Esophagus squamous epithelium (tissue), 5 donors: ENCODE measurements at places on chromosomes 13 and 19.

DNA sequence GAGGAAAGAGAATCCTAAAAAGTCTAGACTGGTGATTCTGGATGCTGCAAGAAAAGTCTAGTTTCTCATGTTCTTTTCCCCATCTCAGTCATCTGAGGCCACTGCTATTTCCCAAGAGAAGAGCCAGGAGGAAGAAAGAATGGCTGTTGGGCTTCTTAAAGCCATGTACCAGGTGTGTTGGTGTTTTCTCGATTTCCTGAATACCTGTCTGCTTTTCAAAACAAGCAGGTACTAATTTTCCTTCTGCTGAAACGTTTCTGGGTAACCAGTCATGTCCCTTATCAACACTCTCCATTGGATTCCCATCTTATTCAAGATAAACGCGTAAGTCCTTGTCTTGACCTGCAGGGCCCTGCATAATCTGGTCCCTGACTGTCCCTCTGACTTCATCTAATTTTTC, 1.1 kb downstream of the ZNF570 start:
- no peak for DNase-seq

DNA sequence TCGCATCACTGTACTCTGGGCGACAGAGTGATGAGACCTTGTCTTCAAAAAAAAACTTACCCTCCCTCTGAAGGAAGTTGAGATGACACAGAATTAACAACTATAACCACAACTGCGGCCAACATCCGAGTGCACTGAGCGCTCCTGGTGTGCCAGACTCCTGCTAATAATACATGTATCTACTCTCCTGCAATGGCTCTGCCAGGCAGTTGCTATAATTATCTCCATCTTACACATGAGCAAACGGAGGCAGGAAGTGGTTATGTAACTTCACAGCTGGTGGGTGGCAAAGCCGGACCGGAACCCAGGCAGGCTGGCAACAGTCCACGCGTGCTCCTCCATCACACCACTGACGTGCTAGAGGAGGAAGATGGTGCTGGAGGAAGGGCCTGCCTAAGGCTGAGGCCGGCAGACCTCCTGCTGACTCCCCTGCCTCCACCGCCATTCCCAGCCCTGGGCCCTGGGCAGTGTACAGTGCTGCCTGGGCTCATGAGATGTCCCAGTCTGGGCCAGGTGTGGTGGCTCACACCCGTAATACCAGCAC, 12.6 kb downstream of the XRCC1 start:
- no peak for DNase-seq

- no peak for DNase-seq
Observed at GRCh38 chr13:67351909-67352308, 121.8 kb upstream of the PCDH9 start.

DNA sequence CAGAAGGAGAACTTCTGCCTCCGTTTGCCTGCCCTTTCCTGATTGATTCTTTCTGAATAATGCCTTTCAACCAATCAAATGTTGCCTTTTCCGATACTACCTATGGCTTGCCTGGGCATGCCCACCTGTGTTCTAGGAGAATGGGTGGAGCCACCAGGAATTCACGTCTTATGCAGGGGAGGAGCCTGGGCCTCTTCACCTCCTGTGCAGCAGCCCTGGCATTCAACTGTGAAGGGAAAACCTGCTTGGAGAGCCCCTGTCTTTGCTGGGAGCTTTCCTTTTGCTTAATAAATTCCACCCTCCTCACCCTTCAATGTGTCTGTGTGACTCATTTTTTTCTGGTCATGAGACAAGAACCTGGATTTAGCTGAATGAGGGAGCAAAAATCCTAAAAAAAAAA, 730.7 kb downstream of the UQCRFS1 start:
- no peak for DNase-seq

GRCh38 chr19:48444129-48444935, 1.5 kb upstream of the GRWD1 start:
- DNase-seq = no peak

DNA sequence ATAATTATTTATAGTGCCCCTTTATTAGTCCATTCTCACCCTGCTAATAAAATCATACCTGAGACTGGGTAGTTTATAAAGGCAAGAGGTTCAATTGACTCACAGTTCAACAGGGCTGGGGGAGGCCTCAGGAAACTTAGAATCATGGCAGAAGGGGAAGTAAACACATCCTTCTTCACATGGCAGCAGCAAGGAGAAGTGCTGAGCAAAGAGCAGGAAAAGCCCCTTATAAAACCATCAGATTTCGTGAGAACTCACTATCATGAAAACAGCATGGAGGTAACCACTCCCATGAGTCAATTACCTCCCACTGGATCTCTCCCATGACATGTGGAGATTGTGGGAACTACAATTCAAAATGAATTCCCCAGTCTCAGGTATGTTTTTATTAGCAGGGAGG, 89.9 kb upstream of the STARD13 start:
- DNase-seq = no peak

DNA sequence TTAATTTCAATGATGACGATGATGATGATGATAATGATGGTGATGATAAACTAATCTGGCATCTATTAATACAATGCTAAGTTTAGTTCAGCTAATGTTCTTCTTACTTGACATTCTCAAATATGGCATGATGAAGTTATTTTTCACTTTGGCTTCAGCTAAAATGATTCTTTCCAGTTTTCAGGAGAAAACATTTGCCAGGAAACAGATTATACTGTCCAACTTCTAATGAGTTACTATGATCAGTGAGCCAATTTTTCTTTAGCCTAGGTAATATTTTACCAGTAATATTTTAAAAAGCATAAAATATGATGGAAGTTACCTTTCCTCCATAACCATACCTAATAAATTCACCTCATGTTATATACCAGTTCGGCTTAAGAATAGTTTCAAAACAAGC, 245.7 kb upstream of the CSNK1A1L start:
- no peak for DNase-seq

DNA sequence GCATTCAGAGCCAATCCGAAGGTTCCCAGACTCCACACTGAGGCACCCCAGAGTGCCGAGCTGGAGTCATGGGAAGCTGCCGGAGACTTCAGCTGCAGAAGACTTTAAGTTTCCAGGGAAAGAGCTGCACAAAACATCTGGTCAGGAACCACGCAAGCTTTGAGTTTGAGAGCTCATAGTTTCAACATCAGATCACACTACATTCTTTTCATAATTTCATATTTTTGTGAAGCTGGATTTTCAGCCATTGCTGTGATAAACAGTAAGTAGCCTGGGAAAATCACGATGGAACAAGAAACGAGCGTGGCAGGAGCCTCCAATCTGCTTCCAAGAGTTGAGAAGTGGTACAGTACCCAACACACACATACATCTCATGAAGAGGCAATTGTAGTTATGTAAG, 25.5 kb upstream of the ATP12A start:
- no peak for DNase-seq

DNA sequence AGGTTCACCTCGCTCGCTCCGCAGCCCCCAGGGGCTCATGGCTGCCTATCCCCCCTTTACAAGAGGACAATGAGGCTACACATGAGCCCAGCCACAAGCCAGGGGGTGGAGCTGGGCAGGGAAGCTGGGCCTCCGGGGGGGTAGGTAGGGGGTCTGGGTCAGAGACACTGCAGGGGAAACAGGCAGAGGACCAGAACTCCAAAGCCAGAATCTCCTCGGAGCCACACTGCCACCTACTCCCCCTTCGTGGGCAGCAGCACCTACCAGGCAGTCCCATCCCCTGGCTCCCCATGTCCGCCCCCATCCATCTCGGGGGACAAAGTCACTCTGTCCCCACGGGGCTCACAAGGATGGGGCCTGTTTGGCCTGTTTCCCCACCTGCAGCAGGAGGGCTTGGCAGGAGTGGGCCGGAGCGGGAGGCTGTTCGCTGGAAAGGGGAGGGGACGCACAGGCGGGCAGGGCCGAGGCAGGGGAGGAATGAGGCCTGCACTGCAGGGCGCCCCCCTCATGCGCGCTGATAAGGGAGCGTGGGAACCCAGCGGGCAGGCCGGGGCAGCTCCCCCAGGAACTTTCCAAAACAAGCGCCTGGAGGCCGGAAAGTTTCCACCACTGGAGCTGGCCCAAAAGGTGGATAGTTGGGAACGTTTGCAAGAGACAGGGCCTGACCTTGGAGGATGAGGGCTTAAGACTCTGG, 545 bp upstream of the ISYNA1 start:
- no peak for DNase-seq

DNA sequence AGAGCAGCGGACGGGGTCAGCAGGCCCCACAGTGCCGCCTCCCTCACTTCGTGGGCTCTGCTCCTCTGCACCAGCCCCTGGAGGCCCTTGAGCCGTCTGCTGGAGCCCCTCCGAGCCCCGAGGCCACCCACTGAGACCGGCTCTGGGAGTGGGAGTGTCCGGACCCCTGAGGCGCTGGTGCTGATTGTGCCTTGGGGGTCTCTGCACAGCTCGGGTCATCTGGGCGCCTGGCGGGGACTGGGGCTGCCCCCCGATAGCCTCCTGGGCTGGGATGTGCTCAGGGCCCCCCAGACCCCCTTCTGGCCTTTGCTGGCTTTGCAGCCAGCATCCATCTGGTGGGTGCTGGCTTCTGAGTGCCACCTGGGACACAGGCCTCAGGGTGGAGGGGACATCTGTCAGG, 15.4 kb downstream of the CBARP start:
- DNase-seq = no peak
